GM12865 (cell line): ENCODE measurements at places on chromosomes 7 and 10.

DNA sequence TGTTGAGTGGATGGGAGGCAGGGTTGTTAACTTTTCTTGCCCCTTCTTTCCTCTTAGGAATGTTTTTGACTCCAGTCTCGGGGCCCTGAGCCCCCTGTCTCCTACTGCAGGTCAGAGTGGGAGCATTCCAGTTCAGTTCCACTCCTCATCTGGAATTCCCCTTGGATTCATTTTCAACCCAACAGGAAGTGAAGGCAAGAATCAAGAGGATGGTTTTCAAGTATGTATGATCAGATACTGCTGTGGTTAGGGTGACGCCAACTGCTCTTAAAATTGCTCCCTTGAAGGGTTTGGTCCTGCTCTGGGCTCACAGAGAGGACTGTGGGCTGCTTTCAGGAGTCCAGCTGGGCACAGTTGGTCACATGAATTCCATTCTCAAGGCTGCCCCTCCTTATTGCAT lies 22.0 kb downstream of the VWA2 start:
- DNase-seq = peak; percentile 50

GRCh38 chr7:135731-136645 lies 56.4 kb upstream of the FAM20C start:
- no peak for DNase-seq

- DNase-seq = no peak
Measured at GRCh38 chr7:137978464-137979237, 23.2 kb downstream of the CREB3L2 start.

DNA sequence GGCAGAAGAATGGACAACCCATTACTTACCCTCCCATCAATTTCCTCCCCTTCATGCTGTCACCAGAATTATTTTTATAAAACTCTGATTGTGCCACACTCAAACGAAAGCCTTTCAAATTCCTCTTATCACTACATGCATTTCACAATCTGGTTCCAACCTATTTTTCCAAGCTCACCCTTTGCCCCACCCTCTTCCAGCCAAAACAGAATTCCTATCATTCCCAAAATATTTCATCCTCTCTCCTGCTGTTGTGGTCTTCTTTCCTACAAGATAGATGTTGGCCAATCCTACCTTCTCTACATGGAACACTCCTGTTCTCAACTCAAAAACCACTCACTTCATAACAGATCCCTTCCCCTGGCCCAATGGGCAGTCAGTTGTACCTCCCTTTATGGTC lies 111.5 kb downstream of the ELAPOR2 start:
- no peak for DNase-seq

- DNase-seq = peak; percentile 83
Measured at GRCh38 chr10:30027057-30028005, 32.1 kb downstream of the JCAD start.

- no peak for DNase-seq
Measured at GRCh38 chr10:62759599-62760175, 44.8 kb upstream of the ADO start.

GRCh38 chr10:78777466-78777865 lies 291.3 kb upstream of the ZMIZ1 start:
- DNase-seq = no peak

GRCh38 chr10:71391701-71392100 lies 5.0 kb upstream of the CDH23 start:
- DNase-seq = no peak

GRCh38 chr10:131961777-131962662 lies 19.7 kb downstream of the BNIP3 start:
- no peak for DNase-seq

DNA sequence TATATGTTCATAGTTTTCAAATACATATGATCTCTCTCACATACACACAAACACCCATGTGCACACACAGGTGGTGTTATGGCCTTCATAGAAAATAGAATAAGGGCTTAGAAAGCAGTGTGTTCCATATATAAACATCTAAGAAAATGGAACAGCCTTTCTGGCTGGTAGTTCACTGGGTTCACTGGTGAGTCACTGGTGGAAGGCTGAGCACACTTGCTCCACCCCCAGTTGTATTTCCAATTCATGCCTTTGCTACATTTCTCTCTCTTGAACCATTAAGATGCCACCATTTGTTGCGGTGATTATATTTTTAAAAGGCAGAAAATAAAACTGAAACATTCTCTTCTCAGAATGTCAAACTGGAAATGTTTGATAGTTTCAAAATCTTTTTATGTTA lies 252.1 kb downstream of the GLI3 start:
- no peak for DNase-seq

GRCh38 chr10:94349327-94349726 lies 13.4 kb downstream of the NOC3L start:
- DNase-seq = no peak

DNA sequence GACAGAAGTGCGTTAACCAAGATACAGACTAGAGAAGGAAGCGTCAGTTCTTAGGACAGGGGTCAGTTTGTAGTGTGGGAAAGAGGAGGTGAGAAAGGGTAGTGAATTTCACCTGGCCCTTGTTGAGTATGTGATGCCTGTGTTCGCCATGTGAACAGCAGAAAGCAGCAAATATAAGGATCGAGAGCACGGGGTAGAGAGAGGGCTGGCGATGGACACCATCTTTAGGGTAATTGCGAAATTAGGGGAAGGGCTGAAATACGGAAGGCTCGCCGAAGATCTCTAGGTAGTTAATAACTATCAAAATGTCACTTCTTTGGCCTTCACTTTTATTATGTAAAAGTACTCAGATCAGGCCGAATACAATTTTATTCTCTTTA lies 6.2 kb upstream of the MEST start:
- no peak for DNase-seq

- no peak for DNase-seq
Measured at GRCh38 chr7:155129789-155130188, 59.7 kb downstream of the HTR5A start.

- DNase-seq = no peak
Measured at GRCh38 chr7:127816354-127817190, 164.6 kb downstream of the SND1 start.

DNA sequence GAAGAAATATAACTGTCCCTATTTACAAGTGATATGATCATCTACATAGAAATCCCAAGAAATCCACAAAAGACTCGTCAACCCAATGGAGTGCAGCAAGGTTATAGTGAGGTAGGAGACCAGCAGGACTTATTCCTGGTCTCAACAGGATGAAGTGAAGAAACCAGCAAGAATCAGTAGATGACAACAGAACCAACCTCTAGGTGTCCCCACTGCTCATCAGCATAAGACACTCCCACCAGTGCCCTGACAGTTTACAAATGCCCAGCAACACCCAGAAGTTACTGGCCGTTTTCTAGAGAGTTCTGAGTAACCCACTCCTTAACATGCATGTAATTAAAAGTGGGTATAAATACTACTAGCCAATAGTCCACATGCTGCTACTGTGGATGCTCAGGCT lies 470.5 kb upstream of the LRRTM3 start:
- peak; percentile 0 for DNase-seq

DNA sequence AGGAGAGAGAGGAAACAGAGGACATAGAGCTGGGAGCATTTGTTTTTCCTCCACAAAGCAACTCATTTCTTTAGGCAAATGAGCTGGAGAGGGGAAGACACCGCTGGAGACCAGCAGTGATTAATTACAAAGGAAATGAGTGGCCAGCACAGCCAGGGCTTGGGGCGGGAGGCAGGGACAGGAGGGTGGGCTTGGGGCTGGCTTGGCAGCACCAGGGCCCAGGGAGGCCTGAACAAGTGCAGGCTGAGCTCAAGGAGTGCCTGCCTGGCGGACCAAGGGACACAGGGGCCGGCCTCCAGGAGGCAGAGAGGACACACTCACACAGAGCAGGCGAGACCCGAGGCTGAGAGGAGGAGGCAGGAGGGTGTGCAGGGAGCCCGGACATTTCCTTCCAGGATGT lies 149.0 kb upstream of the UNC5B start:
- no peak for DNase-seq

GRCh38 chr7:158547817-158548216 lies 39.8 kb downstream of the PTPRN2 start:
- DNase-seq = no peak

DNA sequence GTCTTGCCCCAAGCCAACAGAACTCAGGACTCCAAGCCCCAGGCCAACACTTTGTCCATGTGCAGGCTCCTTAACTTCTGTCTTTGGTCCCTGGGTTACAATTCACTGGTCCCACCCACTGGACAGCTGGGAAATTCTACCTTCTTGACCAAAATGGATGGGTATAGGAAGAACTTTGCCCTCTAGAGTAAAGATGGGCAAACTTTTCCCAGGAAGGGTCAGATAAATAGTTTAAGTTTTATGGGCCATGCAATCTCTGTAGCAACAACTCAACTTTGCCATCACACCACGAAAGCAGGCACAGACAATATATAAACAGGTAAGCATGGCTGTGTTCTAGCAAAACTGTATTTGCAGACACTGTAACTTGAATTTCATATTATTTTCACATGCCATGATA lies 147.1 kb downstream of the PLXNA4 start:
- no peak for DNase-seq

GRCh38 chr10:48708144-48708543 lies 23.5 kb downstream of the WDFY4 start:
- DNase-seq = no peak

DNA sequence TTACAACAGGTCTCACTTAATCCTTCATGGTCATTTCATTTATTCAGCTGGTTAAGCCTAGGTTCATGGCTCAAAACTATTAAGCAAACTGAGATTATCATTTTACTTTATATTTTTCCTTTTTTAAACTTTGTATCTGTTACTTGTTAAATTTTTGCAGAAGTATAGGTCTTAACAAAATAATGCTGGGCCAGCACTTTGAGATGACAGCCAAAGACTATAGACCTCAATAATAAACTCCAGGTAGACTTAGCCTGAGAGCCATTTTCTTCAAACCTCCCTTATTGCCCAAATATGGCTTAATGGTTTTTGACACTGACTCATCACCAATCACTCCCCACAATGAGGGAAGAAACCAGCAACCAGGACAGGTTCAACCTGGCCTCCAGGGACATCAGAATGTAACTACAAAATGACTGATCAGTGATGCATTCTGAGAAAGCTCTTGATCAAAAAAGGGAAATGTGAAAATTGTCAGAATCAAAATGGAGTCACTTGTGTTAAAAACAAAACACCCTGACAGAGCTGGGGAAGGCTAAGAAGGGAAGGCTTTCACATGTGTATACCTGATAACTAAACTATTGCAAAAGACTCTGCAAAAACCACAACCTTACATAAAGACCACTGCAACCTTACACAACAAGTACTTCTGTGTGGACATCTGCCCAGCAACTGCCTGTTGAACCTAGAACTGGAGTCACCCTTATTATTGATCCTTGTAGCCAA lies 2.1 kb upstream of the CCDC126 start:
- peak; percentile 93 for DNase-seq

DNA sequence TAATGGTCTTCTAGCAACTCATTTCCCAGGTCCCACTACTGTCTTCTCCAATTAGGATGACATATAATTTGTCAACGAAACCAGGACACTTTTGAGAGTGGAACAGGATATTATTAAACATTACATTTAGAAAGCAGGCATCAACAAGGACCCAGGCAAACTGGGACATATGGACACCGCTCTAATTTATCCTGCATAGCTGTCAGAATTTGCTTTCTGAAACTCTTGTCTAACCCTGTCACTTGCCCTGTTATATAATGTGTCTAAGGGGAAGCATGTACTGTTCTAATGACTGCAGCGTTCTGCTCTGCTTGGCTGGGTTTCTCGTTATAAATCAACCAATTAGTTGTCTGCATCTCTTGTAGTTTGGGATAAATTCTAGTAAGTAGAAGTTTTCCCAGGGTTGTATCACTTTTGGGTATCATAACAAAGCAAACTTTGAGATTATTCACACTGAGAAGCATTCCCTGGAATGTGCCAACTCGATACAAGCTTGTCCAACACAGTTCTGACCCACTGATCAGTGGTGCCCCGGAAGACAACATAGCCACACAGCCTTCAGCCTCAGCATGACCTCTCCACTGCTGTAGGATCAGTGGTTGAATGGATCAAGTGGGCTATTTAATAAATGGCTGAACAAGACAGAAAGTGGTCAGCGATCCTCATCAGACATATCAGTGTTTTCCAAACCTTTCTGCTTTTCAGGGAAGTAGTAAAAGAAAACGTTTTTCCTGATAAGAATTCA lies 228.1 kb downstream of the KIF20B start:
- DNase-seq = peak; percentile 21

GRCh38 chr10:101829561-101830315 lies 11.5 kb upstream of the OGA start:
- peak; percentile 74 for DNase-seq

GRCh38 chr7:7652798-7653540 lies 12.4 kb downstream of the UMAD1 start:
- DNase-seq = no peak

DNA sequence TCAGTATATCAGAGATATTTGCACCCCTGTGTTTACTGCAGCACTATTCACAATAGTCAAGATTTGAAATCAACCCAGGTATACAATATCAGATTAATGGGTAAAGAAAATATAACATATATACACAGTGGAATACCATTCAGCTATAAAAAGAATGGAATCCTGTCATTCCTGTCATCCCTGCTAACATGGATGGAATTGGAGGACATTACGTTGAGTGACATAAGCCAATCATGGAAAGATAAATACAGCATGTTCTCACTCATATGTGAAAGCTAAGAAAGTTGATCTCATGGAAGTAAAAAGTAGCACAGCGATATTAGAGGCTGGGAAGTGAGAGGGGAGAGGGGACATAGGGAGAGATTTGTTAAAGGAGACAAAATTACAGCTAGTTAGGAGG lies 171.0 kb downstream of the ARL5B start:
- no peak for DNase-seq

GRCh38 chr7:46832136-46832535 lies 749.8 kb downstream of the TNS3 start:
- DNase-seq = no peak

DNA sequence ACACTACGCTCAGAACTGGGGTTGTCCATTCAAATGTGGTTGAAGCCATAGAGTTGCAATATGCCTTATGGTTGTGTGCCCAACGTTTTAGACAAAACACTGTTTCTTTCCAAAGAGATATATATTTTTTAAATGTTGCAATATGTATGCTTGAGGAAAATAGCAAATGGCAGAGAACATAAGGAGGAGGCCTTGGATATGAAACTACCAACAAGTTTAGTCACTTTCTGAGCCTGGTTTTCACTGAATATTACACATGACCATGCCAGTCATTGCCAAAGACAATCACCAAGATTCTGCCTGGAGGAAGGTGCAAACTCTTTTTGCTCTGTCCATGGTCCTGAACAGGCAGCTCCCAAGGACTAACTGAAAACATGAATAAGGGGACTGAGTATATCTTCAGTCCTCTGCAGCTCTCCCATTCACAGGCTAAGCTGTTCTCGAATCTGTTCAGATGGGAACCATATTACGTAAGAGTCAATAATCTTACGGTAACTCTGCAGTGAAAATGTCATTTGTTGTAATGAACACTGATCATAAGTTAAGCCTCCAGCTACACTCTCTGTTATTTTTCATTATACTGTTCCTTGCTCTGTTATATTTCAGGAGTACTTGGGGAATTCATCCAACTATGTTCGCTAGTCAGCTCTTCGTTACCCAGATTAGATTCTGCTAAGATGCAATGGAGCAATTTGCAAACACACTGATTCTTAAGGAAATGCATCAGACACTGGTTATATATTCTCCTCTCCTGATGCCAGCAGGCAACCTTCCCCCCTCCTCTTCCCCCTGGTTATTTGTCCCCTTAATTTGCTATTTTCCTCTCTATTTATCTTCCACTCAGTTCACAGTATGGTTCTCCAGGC lies 90.7 kb upstream of the C1QL3 start:
- peak; percentile 46 for DNase-seq

GRCh38 chr10:71279590-71280170 lies 39.4 kb upstream of the SLC29A3 start:
- no peak for DNase-seq
